Natural killer cell treated with Interleukin-12 subunit alpha and Interleukin-12 subunit beta and Interleukin-15 and Interleukin-18, amount 100 ng/mL, for 72 hours (primary cell): ENCODE measurements at places on chromosomes 11 and 22. TPM values are rescaled to one million over a fixed set of nuclear protein-coding genes. Genes with fewer than 3 reads are reported as not detected.

Gene MFRP
- total RNA-seq = not detected

Gene XPNPEP3
- total RNA-seq = 26.1 TPM

Gene SELENOO
- total RNA-seq = 43.3 TPM

Gene MDK
- total RNA-seq = 1.4 TPM

Gene GLYAT
- not detected for total RNA-seq

Gene MAJIN
- not detected for total RNA-seq

Gene HIPK3
- total RNA-seq = 60.3 TPM

Gene GLB1L2
- total RNA-seq = 1.7 TPM

Gene DRD2
- not detected for total RNA-seq

Gene BTG4
- total RNA-seq = not detected

- DNase-seq = no peak
Observed at GRCh38 chr22:46476547-46476941, 60.9 kb downstream of the CELSR1 start.

GRCh38 chr11:111996129-111996528, 29.1 kb upstream of the DLAT start:
- no peak for DNase-seq

GRCh38 chr11:113363406-113363805, 24.2 kb upstream of the ANKK1 start:
- DNase-seq = no peak

GRCh38 chr11:86670181-86670580, 2.2 kb downstream of the ME3 start:
- no peak for DNase-seq

GRCh38 chr11:128244871-128245270, 342.5 kb downstream of the ETS1 start:
- DNase-seq = no peak

DNA sequence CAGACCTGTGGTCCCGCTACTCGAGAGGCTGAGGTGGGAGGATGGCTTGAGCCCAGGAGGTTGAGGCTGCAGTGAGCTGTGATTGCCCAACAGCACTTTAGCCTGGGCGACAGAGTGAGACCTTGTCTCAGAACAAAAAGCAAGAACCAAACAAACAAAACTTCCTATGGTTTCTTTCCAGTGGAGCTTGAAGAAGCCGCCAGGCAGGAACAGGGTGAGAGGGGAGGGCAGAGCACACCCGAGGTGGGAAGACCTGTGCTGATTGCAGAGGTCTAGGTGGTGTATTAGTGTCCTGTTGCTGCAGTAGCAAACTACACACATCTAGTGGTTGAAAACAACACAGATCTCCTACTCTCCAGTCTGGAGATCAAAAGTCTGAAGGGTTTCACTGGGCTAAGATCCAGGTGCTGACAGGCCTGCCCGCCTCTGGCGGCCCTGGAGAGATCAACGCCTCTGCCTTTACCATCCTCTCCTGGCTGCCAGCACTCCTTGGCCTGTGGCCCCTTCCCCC, 10.5 kb downstream of the ARHGEF17 start:
- no peak for DNase-seq

- DNase-seq = no peak
Observed at GRCh38 chr11:70483917-70484316, 85.6 kb downstream of the CTTN start.

DNA sequence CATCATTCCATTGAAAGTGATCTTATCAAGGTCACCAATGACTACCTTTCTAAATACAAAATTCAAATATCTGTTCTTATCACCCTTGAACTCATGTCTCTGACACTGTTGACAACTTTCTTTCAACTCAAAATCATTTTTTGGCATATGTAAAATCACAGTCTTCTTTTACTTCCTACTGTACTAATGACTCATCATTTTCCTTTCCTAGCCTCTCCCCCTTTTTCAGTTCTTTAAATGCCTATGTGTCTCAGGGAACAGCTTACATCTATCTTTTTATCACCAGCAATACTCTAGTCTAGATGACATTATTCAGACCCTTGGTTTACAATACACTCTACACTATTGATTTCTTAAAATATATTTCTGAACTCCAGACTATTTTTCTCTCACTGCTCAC, 2220.7 kb upstream of the RAG2 start:
- DNase-seq = no peak

DNA sequence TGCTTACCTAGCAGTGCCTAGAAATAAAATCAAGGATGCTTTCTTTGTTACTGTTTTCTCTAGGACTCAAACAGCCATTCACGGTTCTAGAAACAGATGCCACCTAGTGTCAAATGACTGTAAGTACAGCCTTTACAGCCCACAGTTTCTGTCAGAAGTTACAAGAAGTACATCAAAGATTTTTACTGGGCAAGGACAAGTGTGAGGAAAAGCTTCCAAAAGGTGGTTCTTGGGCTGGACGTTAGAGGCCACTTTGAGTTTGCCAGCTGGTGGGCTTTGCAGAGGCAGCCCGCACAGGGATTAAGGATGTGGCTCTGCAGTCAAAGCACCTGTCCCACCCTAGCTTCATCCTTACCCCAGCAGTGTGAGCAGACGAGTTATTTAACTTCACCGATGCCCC, 6.9 kb downstream of the KMT5B start:
- DNase-seq = no peak

DNA sequence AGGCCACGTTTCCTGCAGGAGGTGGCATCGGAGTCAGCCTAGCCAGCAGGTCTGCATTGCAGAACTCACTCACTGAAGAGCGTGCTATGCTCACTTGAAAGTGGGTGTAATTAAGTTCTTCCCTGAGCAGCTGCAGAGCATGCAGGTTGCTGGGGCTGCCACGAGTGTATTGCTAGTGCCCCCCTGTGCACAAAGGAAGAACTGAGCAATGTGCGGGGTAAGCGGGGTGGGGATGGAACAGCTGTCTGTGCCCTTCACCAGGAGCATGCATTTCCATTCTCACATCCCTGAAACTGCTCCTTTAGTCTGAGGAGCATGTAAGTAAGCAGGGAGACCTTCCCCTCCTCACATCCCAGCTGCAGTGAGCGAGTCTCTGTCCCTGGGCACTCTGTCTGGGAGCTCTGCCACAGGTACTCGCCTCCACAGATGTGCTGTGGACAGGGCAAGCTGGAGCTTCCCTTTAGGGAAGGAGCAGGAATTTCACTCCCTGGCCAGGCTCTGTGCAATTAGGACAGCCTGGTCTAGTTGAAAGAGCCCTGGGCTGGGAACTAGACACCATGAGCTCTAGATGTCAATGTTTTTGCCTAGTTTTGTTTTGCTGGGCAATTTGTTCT, 1031.8 kb downstream of the NTM start:
- DNase-seq = no peak

- DNase-seq = no peak
Observed at GRCh38 chr11:68340784-68341556, 28.6 kb downstream of the LRP5 start.

GRCh38 chr11:46105134-46105628, 16.1 kb downstream of the PHF21A start:
- DNase-seq = no peak

- DNase-seq = no peak
Observed at GRCh38 chr11:4495487-4495886, 13.0 kb downstream of the OR52K1 start.

DNA sequence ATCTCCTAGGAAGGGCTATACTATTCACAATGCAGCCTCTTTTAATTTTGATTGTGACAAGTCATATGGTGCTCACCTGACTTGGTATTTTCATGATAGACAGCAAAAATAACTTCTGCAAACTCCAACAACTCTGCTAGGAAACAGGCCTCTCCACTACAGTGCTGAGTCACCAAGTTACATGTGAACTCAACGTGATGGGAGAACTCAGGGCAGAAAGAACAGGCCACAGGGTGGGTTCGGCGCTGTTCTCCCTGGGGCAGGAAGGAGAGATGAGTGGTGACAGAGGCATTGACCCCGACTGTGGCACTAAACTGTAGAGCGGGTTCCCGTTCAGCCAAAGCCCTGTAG, 76.6 kb upstream of the UCP3 start:
- DNase-seq = no peak

DNA sequence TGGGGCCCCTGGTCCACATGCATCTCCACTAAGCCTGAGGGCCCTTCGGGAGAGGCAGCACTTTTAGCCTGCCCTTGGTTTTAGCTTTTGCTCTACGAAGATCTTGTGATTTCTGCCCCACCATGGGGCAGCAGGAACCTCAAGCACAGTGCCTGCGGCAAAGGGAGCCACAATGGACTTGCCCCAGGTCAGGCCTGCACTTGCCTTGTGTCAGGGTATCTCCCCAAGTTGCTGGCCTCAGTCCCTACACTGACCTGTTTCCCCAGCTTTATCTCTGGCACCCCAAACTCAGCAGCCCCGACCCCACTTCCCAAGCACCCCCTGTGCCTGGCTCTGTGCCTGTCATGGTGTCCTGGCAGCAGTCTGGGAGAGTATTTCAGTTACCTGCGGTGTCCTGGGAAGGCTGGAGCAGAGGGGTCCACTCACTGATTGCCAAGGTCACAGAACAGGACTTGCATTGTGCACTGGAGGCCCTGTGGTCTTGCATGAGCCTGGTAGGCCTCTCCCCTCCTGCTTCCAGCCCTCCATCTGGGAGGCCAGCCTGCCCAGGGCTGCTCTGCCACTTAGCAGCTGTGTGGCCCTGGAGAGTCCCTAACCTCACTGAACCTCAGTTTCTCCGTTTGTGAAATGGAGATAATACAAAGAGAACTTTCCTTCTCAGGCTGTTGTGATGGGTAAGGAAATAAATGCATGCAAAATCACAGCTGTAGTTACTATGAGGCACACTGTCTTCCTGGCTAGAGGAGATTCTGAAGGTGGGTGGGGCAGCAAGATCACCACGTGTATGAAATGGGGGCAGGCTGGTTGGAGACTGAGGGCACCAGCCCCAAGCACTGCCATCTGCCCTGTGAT, 3.6 kb upstream of the AIFM3 start:
- no peak for DNase-seq

DNA sequence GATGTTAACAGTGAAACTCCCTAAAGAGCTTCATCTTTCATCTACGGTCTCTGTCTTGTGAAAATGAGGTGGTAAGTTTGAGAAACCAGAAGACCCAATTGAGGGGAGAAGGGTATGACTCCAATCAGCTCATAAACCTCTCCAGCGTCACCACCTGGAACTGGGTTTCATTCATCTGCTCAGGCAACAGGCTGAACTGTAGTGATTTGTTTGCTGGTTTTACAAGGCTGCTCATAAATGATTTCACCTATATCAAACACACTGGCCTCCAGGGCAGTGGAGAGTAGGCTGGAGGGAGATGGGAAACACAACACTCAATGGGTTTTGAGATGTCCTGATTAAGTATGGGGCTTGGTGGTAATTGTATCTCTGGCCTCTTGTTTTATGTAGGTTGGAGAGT, 79.0 kb downstream of the EFCAB6 start:
- no peak for DNase-seq

- no peak for DNase-seq
Observed at GRCh38 chr11:115423728-115424459, 80.3 kb downstream of the CADM1 start.
